ENCODE measurements at places on chromosomes 4 and X.

- no peak for DNase-seq
Measured at GRCh38 chr4:177718514-177718913, 276.3 kb upstream of the AGA start.

- no peak for DNase-seq
Measured at GRCh38 chr4:38855466-38855865, 1.2 kb downstream of the TLR6 start.

DNA sequence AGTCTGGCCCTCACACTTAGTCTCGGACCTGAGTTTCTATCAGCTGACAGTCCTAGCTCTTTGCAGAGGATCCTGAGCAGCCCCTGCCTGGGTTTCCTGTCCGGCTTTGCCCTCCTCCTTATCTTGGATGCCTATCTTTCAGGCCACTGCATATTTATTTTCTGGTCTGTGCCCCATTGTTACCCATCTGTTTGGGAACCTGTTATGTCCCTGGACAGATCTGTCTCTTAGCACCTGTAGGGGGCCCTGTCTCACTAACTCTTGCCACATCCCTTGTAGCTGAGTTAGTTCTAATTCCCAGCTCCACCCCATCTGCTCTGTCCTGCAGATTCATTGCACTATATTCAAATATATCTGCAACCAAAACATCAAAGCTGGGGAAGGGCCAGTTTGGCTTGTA is 514.9 kb upstream of the LCORL start:
- DNase-seq = no peak

DNA sequence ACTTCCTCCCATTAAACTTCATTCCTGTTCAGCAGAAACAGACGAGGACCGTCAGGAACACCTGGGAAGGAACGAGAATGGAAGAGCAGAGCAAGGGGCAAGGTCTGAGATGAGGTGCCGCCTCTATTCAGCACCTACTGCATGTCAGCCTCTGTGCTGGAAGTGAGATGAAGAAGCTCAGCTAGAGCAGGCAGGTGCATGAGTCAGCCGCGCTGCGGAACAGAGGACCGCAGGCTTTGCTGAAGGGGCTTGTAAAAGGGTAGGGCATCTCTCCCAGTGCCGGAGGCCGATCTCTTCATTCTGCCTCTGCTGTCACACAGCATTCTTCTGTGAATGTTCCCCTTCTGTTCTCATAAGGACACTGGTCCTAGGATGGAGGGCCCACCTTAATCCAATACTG is 6.1 kb upstream of the ABLIM2 start:
- no peak for DNase-seq

DNA sequence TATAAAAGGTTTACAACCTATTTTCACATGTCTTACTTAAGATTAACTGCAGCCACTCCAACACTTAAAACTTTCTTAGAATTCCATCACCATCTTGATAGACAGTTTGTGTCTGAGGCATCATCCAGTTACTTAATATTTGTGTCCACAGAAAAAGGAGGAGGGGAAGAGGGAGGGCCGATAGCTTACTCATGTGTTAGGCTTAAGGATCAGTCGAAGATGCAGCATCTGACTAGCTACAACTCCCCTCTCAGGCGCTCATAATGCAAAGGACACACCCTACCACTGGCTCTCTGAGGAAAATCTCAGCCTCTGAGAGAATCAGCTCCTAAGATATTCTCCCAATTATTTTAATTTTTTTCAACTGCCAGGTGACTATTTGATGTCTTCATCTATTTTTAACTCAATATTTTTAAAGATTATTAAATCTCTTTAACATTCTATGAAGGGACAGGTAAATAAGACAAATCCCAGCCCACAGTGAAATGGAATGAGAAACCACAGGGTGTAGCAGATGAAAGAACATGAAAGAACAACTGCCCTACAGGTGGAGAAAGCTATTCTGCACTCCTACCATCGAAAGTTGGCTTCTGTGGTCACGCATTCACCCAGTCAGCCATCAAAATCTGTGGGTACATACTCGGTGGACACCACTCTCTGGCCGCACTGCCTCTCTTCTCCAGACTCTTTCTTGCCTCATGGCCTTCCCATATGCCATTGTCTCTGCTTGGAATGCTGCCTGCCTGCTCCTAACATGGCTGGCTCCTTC is 48.0 kb downstream of the ARAP2 start:
- DNase-seq = no peak

DNA sequence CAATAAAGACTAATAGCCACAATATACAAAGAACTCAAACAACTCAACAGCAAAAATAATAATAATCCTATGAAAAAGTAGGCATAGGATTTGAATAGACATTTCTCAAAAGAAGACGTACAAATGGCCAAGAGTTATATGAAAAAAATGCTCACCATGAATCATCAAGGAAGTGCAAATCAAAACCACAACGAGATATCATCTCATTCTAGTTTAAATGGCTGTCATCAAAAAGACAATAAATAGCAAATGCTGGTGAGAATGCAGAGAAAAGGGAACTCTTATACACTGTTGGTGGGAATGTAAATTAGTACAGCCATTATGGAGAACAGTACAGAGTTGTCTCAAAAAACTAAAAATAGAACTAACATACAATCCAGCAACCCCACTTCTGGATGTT is 18.8 kb downstream of the TLR6 start:
- no peak for DNase-seq

DNA sequence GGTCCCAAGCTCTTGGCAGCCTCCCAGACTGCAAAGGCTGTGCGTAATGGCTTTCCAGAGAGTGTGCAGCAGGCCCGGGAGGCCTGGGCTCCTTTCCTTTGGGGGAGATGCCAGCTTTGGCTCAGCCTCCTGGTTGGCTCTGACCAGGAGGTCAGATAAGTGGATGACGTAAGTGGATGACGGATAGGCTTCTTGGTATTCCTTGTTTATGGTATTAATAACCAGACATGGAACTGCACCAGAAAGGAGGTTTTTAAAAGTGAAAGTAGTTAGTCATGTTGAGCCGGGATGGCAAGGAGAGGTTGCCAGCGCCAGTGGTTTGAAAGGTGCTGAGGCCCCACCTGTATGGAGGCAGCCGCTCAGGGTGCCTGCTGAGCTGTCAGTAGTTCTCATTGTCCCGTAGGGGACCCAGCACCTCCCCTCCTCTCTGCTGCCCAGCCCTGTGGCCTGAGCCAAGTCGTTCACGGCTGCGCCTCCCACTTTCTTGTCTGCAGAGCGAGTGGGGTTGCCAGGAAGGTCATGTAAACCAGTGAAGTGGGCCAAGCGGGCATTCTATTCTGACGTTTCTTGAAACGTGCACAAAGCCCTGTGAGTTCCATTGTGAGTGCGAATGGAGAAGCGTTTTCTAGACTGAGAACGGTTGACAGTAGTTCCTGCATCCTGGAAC is 28.7 kb upstream of the STOX2 start:
- DNase-seq = peak; percentile 74

DNA sequence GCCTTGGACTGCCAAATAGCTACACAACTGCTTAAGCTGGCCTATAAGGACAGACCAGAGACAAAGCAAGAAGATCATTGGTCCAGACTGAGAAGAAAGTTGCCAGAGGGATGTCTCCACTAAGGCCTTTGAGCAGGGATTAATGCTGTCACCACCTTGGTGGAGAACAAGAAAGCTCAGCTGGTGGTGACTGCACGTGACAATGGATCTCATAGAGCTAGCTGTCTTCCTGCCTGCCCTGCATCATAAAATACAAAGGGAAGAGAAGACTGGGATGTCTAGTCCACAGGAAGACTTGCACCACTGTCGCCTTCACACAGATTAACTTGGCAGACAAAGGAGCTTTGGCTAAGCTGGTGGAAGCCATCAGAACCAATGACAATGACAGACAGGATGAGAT is 40.5 kb upstream of the FAM120C start:
- no peak for DNase-seq

GRCh38 chrX:51893931-51894696 is 691 bp downstream of the MAGED1 start:
- DNase-seq = no peak

DNA sequence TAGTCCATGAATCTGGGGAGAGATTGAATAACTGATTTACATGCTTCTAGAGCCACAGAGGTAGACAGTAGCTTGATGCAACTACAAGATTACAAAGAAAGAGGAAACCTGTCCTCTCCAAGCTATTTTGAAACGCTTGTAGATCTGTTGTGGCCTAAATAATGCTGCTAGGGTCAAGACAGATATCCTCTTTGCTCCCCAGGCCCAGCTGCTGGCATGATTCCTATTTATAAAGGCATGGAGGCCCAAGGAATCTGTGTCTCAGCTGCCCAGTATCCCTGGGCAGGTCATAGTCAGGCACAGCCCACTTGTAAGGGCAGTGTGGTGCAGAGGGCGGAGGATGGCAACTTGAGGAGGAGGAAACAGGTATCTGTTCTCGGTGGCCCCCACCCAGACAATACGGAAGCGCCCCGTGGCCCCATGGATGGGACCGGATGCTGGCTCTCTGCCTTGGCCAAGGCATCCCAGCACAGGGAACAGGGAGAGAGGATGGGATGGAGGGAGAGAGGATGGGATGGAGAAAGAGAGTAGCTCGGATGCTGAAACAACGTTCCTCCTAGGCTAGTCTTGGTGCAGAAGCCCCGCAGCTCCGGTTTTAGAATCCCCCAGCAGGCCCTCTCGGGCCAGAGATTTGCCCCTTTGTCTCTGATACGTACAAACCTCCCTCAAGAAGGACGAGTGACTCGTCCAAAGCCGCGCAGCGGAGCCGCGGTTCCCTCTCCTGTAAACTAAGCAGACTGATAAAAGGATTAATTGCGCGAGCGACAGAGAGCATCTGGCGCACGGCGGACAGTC is 767 bp upstream of the SMIM20 start:
- no peak for DNase-seq

GRCh38 chr4:17476853-17477252 is 35.0 kb downstream of the QDPR start:
- no peak for DNase-seq

DNA sequence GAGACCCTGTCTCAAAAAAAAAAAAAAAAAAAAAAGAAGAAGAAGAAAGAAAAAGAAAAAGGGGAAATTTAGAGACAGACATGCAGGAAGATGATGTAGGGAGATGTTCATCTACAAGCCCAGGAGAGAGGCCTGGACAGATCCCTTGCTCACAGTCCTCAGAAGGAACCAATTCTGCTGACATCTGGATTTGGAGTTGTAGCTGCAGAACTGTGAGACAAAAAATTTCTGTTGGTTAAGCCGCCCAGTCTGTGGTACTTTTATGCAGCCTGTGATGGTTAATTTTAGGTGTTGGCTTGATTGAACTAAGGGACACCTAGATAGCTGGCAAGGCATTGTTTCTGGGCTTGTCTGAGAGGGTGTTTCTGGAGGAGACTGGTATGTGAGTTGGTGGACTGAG is 10.1 kb upstream of the STIM2 start:
- no peak for DNase-seq

DNA sequence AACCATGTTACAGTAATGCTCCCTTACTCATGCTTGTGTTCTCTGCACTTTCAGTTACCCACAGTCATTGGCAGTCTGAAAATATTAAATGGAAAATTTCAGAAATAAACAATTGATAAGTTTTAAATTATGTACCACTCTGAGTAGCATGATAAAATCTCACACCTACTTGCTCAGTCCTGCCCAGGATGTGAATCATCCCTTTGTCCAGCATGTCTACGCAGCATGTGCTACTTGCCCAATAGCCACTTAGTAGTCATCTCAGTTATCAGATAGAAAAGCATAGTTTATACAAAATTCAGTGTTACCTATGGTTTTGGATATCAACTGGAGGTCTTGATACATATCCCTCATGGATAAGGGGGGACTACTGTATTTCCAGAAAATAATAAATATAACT is 577.1 kb downstream of the GALNTL6 start:
- DNase-seq = no peak

DNA sequence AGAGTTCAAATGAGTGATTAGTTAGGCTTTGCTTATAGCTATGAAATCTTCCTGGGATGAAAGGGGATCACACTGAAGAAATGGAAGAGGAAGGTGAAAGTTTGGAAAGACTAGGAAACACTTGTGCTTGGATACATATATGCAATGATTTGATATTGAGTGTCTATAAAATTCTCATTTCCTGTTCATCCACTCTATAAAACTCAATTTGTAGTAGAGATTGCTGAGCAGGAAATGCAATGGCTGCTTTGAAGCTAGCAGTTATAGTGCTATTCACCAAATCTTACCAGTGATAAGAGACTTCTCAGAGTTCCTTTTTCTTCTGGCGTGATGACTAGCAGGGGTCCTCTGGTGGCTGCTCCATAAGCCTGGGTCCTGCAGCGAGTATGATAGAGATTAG is 128.1 kb upstream of the HPF1 start:
- no peak for DNase-seq

DNA sequence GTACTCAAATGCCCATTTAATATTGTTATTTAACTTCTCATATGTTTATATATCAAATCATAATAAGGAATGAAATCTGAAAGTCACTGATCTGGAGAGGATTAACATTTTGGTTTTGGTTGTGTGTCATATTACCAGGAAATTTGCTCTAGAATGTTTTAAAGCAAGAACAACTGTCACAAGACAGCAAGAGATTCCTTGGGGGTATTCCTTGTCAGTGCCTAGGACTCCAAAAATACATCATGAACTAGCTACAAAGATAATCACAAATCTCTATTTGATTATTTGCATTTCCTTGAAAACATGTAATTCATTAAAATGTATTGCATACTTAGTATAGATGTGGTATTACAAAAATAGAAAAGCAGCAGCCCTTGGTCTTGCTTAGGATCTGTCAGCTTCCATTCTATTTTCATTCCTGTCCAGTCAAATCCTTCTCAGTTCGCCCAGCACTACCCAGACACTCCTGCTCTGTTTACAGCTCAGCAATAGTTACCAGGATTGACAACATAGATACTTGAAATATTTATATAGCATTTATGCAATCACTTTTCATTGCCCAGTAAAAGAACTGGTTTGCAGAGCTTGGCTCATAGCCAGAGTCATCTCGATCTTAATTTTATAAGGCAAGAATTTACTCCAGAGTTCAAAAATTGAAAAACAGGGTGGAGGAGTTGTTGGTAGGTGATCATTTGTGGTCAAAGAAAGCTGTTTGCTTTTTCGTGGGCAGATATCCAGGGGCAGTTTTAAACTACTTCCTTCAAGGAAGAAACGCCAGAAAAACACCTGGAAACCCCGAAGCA is 9.2 kb upstream of the BMP3 start:
- DNase-seq = peak; percentile 73

- no peak for DNase-seq
Measured at GRCh38 chr4:38009421-38009820, 49.2 kb downstream of the PTTG2 start.

GRCh38 chr4:107966903-107967302 is 22.8 kb upstream of the HADH start:
- DNase-seq = no peak

DNA sequence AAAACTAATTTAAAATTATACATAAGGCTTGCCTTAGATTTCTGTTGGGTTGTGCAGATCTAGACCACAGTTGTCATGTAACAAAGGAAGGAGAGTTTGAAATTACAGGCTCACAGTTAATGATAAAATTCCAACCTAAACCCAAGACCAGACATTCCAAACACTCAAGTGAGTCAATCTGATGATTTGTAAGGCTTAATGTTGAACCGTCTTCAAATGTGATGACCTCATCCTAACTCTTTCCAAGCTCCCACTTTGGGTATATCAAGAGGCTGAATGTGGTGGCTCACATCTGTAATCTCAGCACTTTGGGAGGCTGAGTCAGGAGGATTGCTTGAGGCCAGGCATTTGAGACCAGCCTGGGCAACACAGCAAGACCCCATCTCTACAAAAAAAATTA is 149.2 kb downstream of the TBL1X start:
- DNase-seq = no peak

GRCh38 chr4:53040459-53040815 is 178.3 kb downstream of the RASL11B start:
- DNase-seq = no peak

Measured in NCI-H2029 treated with DMSO at 0.1 percent for 48 hours (cell line).